ELF-1 (cell line): ENCODE measurements at places on chromosomes 11 and 22.

- no peak for DNase-seq
These were observed 90.6 kb downstream of the MPPED1 start for GRCh38 chr22:43502306-43502874.

GRCh38 chr11:119888119-119888518 is 159.1 kb upstream of the NECTIN1 start:
- DNase-seq: no peak

DNA sequence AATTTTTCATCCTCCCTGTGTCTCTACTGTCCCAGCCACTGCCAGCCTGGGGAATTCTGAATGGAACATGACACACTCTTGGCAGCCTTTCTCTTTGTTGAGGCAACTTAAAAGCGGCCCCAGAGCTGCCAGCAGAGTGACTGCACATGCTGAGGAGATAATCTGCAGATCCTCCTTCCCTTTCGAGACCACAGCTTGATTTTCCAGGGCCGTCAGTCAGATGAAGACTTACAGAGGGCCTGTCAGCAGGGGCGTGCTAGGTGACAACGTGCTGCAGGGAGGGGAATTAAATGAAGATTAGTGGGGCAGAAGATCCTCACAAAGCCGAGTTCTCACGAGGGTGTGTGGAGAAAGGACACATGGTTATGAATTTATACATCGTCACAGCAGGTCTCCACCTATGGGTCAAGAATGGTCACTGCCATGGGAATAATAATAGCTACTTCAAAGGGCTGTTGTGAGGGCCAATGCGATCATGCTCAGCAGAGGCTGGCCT is 193.5 kb upstream of the PITPNB start:
- peak; percentile 81 for DNase-seq

DNA sequence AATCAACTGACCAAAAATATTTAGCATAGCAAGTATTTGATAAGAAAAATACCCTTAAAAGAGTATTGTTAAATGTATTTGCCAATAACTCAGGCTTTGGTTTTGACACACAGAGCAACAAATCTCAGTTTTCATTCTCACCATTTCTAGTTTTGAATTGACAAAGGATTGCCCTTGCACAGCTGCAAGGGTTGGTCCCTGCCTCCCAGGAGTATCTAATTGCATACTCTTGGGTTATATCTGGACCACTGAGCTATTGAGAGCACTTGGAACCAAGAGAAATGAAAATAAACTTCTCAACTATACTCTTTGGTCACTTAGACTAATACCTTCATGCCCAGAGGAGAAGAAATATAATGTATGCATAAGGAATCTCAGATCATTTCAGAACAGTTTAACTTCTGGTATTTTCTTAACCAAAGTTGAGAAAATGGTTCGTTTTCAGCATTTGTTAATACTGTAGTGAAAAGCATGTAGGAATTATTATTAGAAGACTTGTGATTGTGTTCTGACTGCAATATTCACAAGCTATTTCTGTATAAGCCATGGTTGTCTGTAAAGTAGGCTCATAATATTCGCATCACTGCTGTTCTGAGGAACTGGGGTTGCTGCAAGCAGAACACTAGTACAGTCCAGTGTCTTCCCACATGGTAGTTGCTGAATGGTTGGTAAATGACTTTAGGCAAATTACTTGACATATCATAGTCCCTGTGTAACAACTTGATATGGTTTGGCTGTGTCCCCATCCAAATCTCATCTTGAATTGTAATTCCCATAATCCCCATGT is 7.9 kb downstream of the C2CD3 start:
- DNase-seq: no peak

DNA sequence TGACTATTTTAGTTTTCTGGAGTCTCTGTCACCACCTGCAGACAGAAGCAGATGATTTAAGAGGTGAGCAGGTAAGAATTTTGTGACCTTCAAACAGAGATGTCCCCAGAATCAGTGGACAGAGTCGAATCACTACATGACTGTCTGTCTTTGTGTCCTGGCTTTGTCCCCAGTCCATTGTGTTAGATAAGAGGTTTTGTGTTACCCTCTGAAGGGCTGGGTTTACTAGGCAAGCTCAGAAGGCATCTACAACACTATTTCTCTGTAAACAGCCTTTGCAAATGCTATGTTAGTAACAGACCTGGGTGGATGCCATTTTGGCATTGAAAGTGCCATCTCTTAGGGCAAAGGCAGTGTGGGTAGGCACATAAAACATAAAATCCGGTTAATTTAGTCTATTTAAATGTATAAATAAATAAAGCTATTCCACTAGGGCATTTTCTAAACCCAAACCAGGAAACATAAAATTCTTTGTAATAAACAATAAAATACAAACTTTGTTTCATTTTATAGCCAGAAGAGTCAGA is 40.3 kb upstream of the CADM1 start:
- no peak for DNase-seq

- no peak for DNase-seq
These were observed 41.8 kb downstream of the GALNT18 start for GRCh38 chr11:11580012-11580411.

DNA sequence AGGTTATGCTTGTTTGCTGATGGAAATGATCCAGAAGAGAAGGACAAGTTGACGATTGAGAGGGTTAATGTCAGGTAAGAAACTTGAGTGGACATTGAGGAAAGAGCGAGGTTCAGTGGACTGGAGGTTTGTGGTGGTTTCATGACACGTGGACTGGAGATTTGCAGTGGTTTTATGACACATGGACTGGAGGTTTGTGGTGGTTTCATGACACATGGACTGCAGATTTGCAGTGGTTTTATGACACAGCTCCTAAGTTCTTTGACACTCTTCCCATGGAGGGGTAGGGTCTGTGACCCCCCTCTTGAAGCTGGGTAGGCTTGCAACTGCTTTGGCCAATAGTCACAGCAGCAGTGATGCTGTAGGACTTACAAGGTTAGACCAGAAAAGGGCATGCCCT is 5.4 kb upstream of the MAPK8IP2 start:
- DNase-seq: no peak

- no peak for DNase-seq
These were observed 8.3 kb downstream of the KRTAP5-11 start for GRCh38 chr11:71574418-71574817.

GRCh38 chr11:14687943-14688627 is 44.5 kb downstream of the PDE3B start:
- DNase-seq: no peak

GRCh38 chr22:45418056-45418769 is 4.7 kb downstream of the RIBC2 start:
- DNase-seq: no peak

- no peak for DNase-seq
These were observed 4.6 kb upstream of the DNAL4 start for GRCh38 chr22:38798496-38798895.

- DNase-seq: no peak
These were observed 615 bp downstream of the POLD4 start for GRCh38 chr11:67352546-67353316.

DNA sequence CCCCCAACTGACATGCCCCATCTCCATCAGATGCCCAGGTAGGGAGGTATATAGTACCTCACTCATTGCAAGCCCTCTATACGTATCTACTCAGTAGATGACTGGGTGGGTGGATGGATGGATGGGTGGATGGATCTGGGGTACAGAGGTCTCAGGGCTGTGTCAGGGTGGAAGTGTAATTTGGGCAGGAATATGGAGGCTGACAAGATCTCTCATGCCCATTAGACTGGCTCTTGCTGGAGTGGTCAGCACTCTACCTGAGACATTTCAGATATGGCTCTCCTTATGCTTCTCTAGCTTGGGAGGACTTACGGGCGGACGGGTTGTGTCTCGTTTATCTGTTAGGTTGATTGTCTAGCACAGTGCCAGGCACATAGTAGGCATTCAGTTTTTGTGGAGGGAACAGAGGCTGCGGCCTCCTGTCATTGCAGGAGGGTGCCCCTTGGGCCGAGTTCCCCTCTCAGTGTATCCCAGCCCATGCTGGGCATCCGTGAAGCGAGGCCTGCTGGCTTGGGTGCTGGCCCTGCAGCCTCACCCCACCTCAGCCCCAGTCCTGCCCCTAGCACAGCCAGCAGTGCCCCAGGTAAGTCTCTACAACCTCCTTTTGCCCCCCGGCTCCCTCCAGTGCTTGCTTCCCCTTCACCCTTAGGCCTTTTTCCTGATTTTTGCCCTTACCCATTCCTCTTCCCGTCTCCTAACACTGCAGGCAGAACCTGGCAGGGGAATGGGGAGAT is 13.7 kb downstream of the ROBO3 start:
- no peak for DNase-seq

GRCh38 chr11:102749101-102749722 is 24.5 kb upstream of the MMP8 start:
- DNase-seq: no peak

DNA sequence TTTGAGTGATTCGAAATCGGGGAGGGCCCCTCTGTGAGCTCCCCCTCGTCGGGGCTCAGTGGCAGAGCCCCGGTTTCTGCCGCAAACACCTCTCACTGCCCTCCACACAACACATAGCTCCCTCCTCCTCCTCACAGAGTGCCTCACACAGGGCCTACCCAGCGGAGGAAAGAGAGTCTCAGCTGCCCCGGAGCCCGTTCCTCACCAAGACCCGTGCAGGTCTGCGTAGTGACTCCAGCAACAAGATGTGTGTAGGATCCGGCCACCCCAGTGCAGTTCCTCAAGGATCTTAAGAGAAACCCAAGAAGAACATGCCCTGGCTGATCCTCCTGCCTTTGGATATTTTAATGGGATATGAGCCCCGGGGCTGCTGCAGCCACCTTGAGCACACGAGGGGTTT is 238.4 kb downstream of the BRD1 start:
- DNase-seq: no peak

- no peak for DNase-seq
These were observed 79.7 kb upstream of the WNT7B start for GRCh38 chr22:46056546-46057245.

GRCh38 chr11:125525303-125525702 is 29.2 kb upstream of the FEZ1 start:
- no peak for DNase-seq

GRCh38 chr11:115222218-115222862 is 281.9 kb downstream of the CADM1 start:
- DNase-seq: no peak

DNA sequence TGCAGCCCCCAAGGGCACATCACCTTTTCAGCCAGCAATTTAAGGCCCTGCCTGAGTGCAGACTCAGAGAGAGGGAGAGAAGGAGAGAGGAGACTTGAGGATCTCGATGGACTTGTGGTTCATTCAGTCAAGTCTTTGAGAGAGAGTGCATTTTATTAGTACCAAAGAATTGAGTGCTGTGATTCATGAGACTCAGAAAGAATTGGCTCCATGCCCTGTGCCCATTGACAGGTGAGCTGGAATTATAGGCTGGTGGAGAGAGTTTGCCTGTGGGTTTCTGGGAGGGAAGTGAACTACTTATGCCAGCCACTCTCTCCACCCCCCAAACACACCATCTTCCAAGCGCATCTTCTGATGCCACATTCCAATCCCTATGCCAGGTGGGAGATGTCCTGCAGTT is 236.8 kb downstream of the MN1 start:
- no peak for DNase-seq

- DNase-seq: no peak
These were observed 129.5 kb downstream of the SEZ6L start for GRCh38 chr22:26298605-26299310.

GRCh38 chr22:35971456-35972119 is 57.0 kb downstream of the RBFOX2 start:
- DNase-seq: peak; percentile 7

- no peak for DNase-seq
These were observed 2.4 kb downstream of the UCP2 start for GRCh38 chr11:73980001-73980961.

DNA sequence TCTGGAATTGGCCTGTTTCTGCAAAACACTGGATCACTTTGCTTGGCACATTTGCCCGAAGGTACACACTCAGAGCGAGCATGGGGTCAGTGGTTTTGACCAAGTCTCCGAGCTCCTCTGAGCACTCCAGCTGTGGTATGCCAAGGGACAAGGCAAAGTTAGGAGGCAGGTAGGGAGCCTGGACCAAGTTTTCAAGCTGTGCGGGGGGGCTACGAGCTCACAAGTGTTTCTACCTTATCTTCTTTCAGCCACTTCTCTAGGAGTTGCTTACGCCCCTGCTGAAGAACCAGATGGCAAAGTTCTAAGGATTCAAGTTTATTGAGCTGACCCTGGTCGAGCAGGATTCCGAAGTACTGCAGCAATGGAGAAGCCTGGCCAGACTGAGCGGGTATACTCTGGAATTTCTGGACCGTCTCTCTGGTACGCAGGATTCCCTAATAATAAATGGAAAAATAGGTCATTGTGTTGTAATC is 54.7 kb upstream of the SLC25A1 start:
- DNase-seq: no peak

GRCh38 chr11:2532704-2533586 is 88.1 kb downstream of the KCNQ1 start:
- DNase-seq: peak; percentile 99

DNA sequence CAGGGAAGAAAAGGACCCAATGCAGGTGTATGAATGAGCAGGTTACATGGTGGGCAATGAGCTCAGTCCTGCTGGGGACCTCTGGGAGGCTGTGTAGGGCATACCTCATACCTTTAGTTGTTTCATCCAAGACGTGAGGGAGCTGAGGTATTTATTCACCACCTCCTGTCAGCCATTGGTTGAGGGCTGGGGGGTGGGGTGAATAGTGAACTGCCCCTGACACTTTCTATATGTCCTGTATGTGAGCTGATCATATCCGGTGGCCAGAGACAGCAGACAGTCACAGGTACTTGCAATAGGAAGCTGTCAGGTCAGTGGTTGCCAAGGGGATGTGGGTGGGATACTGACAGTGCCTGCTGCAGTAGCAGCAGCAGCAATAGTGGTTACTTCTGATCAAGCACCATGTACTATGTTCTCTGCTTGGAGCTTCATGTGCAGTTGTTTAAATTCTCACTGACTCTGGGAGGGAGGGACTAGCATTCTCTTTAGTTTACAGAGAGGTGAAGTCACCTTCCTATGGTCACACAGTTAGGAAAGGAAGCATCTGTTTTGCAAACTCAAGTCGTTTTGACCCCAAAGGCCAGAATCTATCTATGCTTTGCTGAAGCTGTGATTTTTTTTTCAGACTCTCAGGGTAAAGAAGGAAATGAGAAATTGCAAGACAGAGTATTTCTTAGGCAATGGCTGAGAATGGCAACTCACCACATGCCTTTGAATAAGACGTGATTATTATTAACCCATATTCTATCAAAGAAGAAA is 54.0 kb downstream of the MIAT start:
- DNase-seq: no peak

GRCh38 chr11:9130297-9130696 is 38.9 kb upstream of the SCUBE2 start:
- no peak for DNase-seq

DNA sequence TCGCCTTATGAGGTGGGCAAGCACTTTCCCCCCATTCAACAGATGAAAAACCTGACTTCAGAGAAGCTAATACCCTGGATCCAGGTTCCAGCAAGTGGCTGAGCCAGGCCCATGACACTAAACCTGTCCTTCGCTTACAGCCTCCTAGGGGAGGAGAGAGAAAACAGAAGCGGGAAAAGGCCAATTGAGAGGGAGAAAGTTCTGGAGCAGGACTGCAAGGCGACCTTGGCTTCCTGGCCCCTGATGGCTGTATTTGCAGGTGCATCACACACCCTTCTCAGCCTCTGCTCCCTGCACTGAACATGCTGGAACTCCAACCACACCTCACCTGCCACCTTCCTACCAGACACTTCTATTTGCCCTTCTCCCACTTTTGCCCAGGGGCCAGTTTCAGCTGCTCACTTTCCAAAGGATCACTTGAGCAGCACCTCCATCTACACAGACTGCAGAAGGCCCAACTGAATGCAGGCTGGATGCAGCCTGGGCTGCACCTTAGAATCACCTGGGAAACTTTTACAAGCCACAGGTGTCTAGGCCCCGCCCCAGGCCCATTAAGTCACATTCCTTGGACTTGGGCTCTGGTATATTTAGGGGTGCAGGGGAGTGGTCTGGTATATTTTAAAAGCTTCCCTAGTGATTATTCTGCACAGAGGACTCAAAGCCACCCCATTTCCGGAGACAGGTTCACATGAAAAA is 14.3 kb upstream of the ADA2 start:
- no peak for DNase-seq
